Stimulated activated CD8-positive, alpha-beta memory T cell treated with anti-CD3 and anti-CD28 coated beads, Interleukin-15, amount 100 ng/mL, for 48 hours (primary cell): ENCODE measurements at places on chromosomes 13 and 19.

DNA sequence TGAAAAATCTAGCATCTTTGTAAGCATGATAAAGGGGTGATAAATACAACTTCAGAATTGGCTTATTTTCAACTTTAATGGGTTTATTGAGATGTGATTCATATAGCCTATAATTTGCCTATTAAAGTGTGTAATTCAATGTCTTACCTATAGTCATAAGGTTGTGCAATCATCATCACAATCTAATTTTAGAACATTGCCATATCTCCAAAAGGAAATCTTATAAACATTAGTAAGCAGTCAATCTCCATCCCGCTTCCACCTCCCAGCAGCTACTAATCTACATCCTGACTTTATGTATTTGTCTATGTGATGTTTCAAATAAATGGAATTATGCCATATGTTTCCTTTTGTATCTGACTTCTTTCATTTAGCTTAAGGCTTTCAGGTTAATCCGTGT, 145.2 kb upstream of the KLHL1 start:
- DNase-seq, result no peak

GRCh38 chr13:20709782-20710181, 6.3 kb downstream of the IL17D start:
- DNase-seq, result no peak

GRCh38 chr13:21012841-21013681, 48.3 kb downstream of the LATS2 start:
- no peak for DNase-seq

DNA sequence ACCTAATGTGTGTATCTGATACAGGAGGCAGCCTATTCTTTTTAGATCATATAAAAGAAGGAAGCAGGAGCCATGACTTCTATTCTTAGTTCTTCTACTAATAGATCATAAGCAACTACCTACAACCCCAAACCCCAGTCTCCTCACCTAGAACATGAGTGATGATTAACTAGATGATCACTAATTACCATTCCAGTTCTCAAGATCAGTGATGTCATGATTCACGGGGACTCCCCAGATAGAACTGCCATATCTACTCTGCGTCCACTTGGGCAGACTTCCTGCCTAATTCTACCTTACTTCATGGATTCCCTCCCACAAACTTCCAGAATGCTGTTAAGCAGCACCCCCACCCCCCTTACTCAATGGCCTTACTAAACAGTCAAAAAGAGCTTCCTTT, 380.1 kb downstream of the FGF14 start:
- DNase-seq, result no peak

DNA sequence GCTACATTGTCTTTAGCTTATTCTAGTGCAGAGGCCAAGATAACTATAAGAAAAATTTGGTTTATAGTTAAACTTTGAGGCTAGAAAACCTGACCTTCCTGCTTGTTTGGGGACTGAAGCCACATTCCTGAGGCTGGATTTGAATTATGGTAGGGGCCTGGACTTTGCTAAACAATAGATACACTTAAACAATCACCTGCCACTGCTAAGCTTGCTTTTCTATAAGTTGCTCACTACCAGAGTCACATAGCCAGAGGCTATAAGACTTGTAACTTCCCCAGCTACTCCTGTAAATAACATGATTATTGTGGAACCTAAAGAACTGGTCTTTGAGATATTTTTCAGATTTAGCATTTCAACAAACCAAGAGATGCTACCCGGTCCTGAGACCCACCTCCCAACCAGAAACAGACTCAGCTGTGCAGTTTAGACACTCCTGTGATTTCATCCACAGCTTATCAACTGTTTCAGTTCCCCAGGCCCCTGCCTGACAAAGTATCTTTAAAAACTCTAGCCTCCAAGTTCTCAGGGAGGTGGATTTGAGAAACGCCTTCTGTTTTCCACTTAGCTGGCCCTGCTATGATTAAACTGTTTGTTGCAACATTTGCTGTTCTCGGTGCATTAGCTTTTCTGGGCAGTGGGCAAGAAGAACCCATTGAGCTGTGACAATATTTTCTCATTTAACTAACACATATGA, 77.7 kb downstream of the MIPEP start:
- no peak for DNase-seq

GRCh38 chr13:82729401-82729800, 1152.9 kb downstream of the SLITRK1 start:
- DNase-seq, result no peak

DNA sequence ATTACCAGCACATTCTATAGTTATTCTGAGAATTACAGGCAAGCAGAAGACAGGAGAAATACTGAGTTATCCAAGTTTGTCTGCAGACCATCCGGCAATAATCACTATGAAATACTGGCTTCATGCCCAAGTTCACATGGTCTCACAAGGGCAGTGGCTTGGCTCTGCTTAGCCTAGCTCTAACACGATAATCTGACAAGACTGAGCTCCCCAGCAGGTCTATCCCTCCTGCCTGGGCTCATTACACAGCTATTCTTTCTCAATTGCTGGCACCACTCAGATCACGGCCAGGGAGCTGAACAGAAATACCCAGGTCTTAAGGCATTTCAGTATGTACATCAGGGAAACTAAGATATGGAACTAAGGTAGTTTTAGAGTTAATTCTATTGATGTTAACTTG, 361.6 kb upstream of the PCDH20 start:
- DNase-seq, result no peak

DNA sequence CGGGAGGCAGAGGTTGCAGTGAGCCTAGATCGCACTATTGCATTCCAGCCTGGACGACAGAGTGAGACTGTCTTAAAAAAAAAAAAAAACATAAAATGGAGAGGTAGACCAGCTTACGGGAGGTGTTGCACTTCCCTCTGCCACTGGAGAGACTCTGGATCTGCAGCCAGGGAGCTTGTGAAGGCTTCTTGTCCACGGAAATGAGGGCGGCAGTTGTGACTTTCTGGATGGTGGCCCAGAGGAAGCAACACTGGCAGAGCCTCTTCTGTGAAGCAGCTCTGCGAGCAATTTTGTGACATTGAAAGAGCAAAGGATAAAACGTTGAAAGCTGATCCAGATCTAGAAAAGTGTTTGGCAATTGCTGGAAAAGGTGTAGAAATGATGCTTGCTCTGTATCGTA, 10.4 kb downstream of the SPINT2 start:
- DNase-seq, result no peak

DNA sequence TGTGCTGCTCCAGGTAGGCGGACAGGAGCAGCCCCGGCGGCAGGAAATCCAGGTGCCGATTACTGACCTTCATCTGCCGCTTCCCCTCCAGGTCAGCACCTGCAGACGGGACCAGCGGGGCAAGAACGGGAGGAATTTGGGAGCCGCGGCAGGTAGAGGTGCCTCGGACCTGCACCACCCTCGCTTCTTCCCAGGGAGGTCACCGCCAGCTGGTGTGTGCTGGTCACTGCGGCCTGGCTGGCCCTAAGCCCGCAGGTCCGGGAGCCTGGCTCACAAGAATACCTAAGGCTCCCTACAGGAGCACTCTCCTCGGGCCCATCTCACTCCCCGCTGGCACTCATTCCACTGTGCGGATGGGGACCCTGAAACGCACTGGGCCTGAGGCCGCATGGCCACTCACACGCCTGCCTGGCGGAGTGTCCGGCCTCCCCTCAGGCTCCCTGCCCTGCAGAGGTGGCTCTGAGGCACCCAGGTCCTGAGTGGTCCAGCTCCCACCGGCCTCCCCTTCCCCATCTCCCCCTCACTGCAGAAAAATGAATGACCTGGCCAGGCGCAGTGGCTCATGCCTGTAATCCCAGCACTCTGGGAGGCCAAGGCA, 4.3 kb downstream of the RNU6-9 start:
- DNase-seq, result no peak

- DNase-seq, result no peak
Measured at GRCh38 chr19:1809678-1810077, 2.4 kb downstream of the ATP8B3 start.

DNA sequence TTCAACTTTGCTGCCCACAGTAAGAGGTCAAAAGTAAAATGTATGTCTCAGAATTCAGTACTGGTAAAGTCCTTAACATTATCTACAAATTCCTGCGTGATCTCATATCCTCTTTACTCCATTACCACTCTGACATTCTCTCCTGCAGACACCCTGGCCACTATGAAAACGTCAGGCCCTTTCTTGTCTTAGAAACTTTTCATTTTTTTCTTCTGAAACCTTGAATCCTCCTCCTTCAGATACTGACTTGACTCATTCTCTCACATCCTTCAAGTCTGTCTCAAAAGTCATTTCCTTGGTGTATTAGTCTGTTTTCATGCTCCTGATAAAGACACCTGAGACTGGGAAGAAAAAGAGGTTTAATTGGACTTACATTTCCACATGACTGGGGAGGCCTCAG, 262.3 kb downstream of the POU4F1 start:
- no peak for DNase-seq

- no peak for DNase-seq
Measured at GRCh38 chr13:48838193-48838973, 137.3 kb upstream of the FNDC3A start.

- no peak for DNase-seq
Measured at GRCh38 chr13:27965343-27965739, 3.8 kb downstream of the CDX2 start.

DNA sequence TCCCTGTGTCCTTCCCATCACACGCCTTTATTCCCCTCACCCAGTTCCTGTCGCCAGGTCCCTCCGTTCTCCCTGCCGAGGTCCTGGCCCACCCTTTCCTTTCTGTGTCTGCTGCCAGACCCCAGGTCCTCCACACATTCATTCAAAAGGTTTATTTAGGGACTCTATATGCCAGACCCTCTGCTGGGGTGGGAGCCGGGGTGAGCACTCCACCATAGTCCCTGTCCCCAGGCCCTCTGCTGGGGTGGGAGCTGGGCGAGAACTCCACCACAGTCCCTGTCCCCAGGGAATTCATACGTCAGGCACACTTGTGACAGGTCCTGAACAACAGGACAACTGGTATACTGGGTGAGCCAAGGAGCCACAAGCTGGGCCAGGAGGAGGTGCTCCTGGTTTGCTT, 34.4 kb upstream of the TUBGCP3 start:
- DNase-seq, result no peak

DNA sequence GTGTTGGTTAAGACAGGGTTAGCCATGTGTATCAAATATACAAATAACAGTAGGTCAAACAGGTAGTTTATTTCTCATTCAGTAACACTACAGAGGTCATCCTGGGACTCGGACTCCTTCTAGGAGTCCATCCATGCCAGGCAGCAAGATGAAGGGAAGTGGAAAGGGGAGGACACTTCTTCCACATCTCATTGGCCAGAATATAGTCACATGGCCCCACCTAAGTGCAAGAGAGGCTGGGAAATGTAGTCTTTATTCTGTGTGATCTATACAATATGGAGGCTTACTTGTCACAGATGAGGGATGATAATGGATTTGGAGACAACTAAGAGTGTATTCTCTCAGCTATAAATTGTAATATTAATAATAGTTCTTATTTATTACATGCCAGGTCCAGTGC, 31.1 kb downstream of the RDH8 start:
- DNase-seq, result no peak

GRCh38 chr19:50383001-50383851, 921 bp upstream of the POLD1 start:
- DNase-seq, result no peak

- DNase-seq, result no peak
Measured at GRCh38 chr13:21032656-21033055, 28.7 kb downstream of the LATS2 start.
